ENCODE measurements at places on chromosomes 2 and 18.

- DNase-seq = no peak
Observed at GRCh38 chr2:65686928-65687521, 254.6 kb upstream of the SPRED2 start.

- peak; percentile 65 for DNase-seq
Observed at GRCh38 chr2:197152451-197153228, 157.9 kb downstream of the ANKRD44 start.

DNA sequence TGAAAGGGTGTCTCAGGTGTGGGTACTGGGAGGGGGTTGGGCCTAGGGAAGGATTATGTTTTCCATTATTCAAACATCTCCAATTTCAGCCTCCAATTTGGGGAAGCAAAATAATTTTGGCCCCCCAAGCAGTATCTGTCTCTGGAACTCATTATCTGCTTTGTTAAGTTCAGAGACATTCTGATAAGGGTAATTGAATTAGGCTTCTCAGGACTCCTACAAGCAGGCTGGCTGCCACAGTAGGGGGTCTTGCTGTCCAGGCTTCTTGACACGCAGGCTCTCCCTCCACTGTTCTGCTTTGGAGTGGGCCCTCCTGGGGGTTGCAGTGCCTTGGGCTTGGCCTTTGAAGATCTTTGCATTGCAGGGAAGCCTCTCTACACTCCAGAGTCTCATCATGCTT is 108.1 kb upstream of the SIX2 start:
- DNase-seq = no peak

- DNase-seq = no peak
Observed at GRCh38 chr2:66443979-66444861, 9.3 kb downstream of the MEIS1 start.

GRCh38 chr2:128930101-128930500 is 611.4 kb upstream of the HS6ST1 start:
- no peak for DNase-seq

- peak; percentile 12 for DNase-seq
Observed at GRCh38 chr2:12326449-12327190, 390.1 kb upstream of the TRIB2 start.

DNA sequence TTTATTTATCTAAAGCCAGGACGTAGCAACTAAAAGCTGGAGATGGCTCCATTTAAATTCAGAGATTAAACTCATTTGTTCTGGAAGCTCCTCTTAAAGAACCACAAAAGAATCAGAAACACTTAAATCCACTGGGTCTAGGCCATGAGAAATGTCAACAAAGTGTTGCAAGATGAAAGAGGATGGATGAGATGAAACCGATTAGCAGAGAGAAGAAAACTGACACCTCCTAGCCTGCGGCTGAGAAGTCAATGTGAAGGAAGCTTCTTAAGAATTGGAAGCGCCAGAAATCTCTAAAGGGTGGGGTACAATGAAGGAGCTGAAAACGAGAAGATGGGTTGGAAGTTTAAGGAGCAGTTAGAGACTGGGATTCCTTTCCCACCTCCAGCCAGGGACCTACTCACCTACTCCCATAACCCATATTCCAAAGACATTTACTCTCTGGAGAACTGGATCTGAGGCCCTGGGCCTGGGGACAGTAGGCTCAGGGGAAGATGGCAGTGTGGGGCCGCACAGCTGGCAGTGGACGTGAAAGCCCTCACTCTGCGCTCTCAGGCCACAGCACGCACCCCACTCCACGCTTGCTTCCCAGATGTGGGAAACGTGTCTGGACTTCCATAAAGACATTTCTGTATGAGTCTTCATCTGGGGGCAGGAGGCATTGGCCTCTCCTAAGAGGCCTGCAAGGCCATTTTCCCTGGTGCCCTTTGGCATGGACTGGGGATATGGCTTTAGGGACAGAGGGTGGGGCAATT is 188.4 kb downstream of the LOXHD1 start:
- DNase-seq = no peak

GRCh38 chr2:43946685-43947084 is 49.1 kb downstream of the LRPPRC start:
- no peak for DNase-seq

DNA sequence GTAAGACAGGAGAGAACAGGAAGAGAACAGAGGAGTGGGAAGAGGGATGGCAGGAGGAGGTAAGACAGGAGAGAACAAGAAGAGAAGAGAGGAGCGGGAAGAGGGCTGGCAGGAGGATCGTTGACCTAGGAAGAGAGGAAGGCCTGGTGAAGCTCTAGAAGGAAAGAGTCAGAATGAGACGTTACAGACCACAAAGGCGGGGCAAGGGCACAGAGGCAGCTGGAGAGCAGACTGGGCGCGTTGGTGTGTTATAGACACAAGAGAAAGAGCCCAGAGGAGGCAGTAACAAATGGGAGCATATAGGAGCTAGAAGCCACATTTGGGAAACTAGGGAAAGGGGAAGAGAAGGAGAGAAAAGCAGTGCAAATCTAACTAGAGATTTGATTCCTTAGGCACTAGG is 26.6 kb downstream of the PTRHD1 start:
- no peak for DNase-seq

GRCh38 chr2:67839242-67839641 is 223.6 kb downstream of the C1D start:
- no peak for DNase-seq

- DNase-seq = no peak
Observed at GRCh38 chr2:159155320-159155719, 131.2 kb downstream of the WDSUB1 start.

- DNase-seq = no peak
Observed at GRCh38 chr2:133557614-133558013, 10.6 kb downstream of the NCKAP5 start.

GRCh38 chr2:26778507-26778906 is 7.3 kb upstream of the CENPA start:
- DNase-seq = no peak

DNA sequence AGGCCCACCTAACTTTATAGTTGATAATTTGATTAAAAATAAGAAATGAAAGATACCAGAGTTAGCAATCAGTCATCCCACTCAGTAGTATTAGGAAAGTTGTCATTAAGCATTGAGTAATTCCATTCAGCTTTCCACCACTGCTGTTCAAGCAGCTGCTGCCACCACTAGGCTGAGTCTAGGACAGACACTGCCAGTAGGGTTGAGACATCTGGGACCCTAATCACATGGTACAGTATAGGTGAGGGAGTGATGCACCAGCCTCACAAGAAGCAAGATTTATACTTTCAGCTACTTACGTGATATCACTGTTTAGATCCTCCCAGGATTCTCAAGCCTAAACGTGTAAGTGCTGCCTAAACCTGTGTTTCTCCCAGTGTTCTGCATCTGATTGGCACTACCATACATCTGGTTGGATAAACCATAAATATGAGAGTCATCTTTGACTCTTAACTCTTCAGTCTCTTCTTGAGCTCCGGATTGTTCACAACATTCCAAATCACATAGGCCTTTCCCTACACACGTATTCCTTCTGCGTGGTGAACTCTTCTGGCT is 3.2 kb downstream of the UBXN4 start:
- peak; percentile 20 for DNase-seq

All from germinal center (tissue), 1 donor.